Stimulated activated naive CD8-positive, alpha-beta T cell treated with anti-CD3 and anti-CD28 coated beads, Interleukin-15, amount 100 ng/mL, for 72 hours (primary cell): ENCODE measurements at places on chromosomes 2 and 18.

GRCh38 chr2:127701651-127702394 lies 526 bp downstream of the SFT2D3 start:
- DNase-seq, result peak; percentile 89

DNA sequence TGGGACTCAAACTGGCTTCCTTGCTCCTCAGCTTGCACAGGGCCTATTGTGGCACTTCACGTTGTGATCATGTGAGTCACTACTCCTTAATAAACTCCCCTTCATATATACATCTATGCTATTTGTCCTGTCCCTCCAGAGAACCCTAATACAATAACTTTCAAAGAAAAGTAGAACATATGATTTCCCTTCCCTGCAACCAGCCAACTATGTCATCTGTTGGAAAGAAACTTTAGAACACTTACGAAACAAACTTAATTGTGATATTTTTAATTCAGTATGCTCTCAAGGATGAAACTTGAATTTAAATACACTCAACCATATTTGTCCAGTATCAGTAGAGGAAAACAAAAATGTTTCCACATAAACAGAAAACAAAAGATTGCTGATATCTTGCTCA lies 84.4 kb downstream of the DYM start:
- DNase-seq, result no peak

- no peak for DNase-seq
Measured at GRCh38 chr2:158021226-158021625, 80.5 kb upstream of the UPP2 start.

DNA sequence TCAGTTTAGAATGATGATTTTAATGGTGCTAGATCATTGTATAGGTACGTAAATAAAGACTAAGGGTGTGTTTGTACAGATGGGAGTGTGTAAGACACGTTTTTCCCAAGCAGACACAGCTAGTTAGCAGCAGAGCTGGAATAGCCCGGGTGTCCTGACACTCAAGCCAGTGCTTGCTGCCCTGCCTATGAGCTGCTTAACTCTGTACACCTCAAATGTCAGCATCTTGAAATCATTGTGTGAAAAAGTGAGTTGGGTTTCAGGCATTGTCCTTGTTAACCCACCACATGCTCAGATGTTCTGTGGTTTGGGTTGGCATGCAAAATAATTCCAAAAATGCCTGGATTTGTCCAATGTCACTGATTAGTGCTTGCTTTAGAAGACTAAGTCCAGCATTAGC lies 13.0 kb upstream of the TET3 start:
- no peak for DNase-seq

- DNase-seq, result no peak
Measured at GRCh38 chr2:74290066-74290465, 53.1 kb downstream of the SLC4A5 start.

DNA sequence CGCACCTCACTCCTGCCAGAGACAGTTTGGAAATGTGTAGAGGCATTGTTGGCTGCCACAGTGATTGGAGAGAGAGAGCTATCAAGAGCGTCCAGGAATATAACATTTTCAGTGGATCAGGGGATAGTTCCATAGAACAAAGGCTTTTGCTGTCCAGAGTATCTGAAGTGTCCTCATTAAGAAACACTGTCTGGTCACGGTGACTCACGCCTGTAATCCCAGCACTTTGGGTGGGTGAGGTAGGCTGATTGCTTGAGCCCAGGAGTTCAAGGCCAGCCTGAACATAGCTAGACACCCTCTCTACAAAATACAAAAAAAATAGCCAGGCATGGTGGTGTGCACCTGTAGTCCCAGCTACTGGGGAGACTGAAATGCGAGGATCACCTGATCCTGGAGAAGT lies 231.1 kb downstream of the MBD5 start:
- no peak for DNase-seq

GRCh38 chr2:98693477-98693876 lies 37.5 kb downstream of the MGAT4A start:
- DNase-seq, result no peak

DNA sequence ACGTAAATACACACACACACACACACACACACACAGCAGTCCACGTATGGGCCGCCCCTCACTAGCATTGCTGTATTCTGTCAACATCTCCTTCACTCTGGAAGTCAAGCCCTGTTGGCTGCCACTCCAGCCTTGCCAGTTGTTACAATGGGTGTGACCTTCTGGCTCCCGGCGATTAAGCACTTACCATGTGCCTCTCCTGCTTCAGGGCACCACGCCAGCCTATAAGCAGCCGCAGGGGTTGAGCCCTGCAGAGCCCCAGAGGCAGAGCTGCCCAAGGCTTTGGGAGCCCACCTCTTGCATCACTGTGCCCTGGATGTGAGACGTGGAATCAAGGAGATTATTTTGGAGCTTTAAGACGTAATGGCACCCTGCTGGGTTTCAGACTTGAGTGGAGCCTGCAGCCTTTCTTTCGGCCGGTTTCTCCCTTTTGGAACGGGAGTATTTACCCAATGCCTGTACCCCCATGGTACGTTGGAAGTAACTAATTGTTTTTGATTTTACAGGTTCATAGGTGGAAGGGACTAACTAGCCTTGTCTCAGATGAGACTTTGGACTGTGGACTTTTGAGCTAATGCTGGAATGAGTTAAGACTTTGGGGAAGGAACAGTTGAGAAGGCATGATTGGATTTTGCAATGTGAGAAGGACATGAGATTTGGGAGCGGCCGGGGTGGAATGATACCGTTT lies 54.5 kb upstream of the ROCK2 start:
- DNase-seq, result no peak

- DNase-seq, result no peak
Measured at GRCh38 chr2:144517866-144518747, 1.8 kb downstream of the ZEB2 start.

DNA sequence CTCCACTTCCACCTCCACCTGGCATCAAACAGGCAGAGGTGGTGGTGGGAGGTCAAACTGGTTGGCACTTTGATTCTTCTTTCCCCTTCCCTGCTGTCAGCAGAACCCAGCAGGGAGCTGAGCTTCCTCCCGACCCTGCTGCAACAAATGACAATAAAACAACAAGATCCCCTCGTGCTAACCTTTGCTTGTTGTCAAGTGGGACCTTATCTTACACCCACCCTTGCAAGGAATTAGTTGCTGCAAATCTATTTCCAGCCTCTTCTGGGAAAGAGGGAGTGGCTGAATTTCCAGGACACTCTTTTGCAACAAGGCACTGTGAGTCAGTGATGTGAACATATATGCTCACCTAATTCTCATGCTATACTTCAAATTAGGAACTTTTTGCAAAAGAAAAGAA lies 655.1 kb downstream of the DSC3 start:
- DNase-seq, result no peak

- DNase-seq, result no peak
Measured at GRCh38 chr18:25038261-25038660, 313.7 kb downstream of the ZNF521 start.

GRCh38 chr2:239026711-239027361 lies 179.0 kb downstream of the TWIST2 start:
- DNase-seq, result no peak

GRCh38 chr2:46333912-46334311 lies 36.7 kb downstream of the EPAS1 start:
- DNase-seq, result no peak

DNA sequence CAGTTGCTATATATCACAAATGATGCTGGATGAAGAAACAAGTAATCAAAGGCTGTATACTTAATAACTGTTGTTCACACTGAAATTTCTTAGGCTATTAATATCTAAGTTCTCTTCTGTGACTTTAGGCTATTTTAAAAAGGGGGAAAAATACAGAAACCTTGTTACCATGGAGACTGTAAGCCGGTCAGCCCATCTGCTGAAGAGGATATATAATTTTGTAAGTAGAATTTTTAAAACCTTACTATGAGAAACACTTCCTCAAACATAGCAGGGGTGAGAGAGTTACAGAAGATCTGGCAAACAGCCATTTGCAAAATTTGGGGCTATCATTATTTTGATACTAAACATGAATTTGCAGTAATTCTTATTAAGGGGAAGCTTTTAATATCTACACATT lies 27.8 kb downstream of the CACNB4 start:
- DNase-seq, result no peak
